ENCODE measurements at places on chromosomes 2 and 18.

GRCh38 chr18:26406324-26406723 is 142.0 kb downstream of the KCTD1 start:
- no peak overlapping the region for H3K4me3 ChIP-seq
- H3K27me3 ChIP-seq = no peaks in the 10 kb centered on the region
- no peaks in the 10 kb centered on the region for H3K36me3 ChIP-seq

DNA sequence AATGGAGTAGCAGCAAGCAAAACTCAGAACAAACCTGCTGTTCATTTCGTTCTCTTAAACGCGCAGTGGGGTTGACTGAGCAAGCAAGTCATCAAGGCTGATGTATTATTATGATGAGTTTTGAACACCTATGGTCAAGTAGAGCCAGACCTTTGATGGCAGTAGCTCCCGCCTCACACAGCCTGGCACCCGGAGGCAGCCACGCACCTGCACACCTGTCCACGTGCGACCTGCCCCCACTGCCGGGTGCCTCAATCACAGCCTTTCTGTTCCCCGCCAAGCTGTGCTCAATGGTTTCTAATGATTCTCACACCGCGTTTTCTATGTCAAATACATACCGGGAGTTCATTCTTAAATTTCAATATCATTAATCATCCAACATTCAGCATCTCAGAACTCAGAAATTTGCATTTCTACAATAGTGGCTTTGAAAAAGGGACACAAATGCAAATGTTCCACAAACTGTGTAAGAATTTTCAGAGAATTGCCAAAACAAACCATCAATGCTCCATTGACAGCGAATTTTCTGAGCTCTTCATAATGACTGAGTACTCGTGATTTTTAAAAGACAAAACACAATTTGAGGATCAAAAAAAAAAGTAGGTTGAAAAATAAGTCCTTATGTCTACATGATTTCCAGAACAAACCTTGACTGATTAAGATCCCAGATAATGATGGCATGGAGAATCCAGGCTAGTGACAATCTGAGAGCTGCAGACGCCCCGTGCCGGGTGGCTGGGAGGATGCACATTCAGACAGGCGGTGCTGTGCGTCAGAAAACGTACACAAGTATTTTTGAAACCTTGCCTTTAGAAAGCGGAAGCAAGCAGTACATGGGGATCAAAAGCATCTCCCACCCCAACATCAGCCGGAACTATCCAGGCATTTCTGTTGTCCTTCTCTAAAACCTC is 56.6 kb downstream of the HDAC4 start:
- DNase-seq = no peak
- no peak overlapping the region for H3K27ac ChIP-seq
- H3K36me3 ChIP-seq = no peaks in the 10 kb centered on the region
- no peak overlapping the region for H3K4me3 ChIP-seq
- no peaks in the 10 kb centered on the region for H3K27me3 ChIP-seq
- no peaks in the 10 kb centered on the region for H3K4me1 ChIP-seq

DNA sequence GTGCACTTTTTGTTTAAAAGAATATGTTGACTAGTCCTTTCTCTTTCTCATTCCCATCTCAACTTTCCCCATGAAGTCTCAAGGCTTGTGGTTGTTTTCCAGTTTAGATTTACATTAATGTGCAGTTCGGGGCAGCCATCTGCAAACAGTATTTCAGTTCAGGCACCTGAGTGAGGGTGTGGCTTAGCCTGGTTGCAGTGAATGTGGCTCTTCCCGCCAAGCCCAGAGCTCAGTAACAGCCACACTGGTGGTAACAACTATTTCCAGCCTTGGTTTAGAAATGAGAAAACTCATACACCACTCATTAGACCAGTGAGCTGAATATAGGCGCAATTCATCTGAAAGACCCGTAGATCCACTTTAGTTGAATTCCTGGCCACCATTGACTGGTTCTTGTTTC is 394.3 kb downstream of the CMPK2 start:
- no peak overlapping the region for H3K4me3 ChIP-seq
- H3K36me3 ChIP-seq = no peaks in the 10 kb centered on the region
- DNase-seq = no peak

- H3K36me3 ChIP-seq = no peaks in the 10 kb centered on the region
- no peaks in the 10 kb centered on the region for H3K27me3 ChIP-seq
- H3K4me1 ChIP-seq = no peaks in the 10 kb centered on the region
- DNase-seq = no peak
Observed at GRCh38 chr2:14417551-14417950, 215.0 kb upstream of the LRATD1 start.

- H3K4me1 ChIP-seq = peaks cover 2% of the 10 kb centered on the region
- H3K27ac ChIP-seq = no peak overlapping the region
- H3K27me3 ChIP-seq = no peaks in the 10 kb centered on the region
Observed at GRCh38 chr2:105443617-105444598, 45.1 kb upstream of the FHL2 start.

DNA sequence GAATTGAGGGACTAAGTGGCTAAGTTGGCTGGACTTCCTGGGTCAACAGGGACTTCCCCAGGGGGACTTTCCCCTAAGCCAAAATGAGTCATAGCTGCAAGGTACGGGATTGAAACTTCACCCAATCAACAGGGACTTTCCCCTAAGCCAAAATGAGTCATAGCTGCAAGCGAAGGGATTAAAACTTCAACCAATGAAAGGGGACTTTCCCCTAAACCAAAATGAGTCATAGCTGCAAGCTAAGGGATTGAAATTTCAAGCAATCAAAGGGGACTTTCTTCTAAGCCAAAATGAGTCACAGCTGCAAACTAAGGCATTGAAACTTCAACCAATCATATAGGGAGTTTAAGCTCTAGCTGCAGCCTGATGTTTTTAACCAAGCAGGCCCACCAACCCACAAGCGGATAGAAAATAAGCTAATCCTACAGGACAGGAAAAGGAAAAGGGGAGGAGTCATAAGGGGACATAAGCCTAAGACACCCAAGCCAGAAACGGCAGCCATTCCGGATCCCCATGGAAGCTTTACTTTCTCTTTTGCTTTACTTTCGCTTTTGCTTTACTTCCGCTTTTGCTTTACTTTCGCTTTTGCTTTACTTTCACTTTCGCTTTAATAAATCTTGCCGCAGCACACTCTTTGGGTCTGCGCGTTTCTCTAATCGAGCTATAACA is 1375.4 kb upstream of the CELF4 start:
- no peak for DNase-seq
- H3K4me3 ChIP-seq = peak overlapping the region; percentile 12
- H3K27ac ChIP-seq = no peak overlapping the region
- H3K27me3 ChIP-seq = no peaks in the 10 kb centered on the region

DNA sequence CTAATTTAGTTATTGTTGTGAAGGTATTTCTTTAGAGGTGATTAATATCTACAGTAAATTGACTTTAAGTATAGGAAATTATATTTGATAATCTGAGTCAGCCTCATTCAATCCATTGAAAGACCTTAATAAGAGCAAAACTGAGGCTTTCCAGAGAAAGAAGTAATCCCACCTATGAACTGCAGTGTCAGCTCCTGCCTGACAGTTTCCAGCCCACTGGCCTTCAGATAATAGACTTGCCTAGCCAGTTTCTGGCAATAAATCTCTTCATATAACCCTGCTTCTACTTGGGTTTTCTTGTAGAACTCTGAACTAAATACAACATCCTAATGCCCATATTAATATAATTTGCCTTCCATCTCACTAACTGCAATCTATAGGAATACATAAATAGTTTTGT is 437.9 kb upstream of the UBE2E3 start:
- no peak for DNase-seq
- H3K36me3 ChIP-seq = no peaks in the 10 kb centered on the region
- H3K27ac ChIP-seq = no peak overlapping the region
- no peaks in the 10 kb centered on the region for H3K27me3 ChIP-seq
- H3K4me1 ChIP-seq = no peaks in the 10 kb centered on the region

GRCh38 chr2:109171444-109172334 is 42.7 kb downstream of the SH3RF3 start:
- DNase-seq = no peak
- H3K27me3 ChIP-seq = no peaks in the 10 kb centered on the region

DNA sequence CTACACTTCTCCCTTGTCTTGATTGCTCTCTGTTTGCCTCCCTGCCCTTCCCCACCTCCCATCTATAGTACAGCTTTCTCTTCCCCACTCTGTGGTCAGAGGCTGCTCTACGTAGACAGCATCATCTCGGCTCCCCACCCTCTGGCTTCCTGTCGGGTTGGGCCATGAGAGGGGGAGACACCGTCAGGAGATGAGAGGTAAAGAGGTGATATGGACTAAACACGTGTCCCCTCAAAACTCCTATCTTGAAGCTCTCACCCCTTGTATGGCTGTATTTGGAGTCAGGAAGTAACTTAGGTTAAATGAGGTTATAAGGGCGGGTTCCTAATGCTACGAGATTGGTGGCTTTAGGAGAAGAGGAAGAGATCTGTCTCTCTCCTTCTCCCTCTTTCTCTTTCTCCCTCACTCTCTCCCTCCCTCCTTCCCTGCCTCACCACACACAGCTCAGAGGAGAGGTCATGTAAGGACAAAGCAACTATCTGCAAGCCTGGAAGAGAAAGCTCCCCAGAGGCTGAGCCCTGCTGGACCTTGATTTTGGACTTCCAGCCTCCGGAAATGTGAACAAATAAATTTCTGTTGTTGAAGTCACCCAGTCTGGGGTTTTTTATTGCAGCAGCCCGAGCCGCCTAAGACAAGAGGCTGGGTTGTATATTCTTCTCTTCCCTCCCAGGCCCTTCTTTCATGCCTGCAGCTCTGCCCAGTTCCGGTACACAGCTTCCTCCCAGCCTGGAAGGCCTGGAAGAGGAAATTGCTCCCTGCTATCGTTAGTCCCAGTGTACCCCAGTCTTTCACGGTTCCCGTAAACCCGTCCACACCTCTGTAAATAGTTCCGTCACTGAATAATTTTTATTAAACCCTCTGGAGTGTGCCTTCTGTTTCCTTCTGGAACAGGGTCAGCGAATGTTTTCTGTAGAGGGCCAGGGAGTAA is 138.0 kb downstream of the AKAIN1 start:
- no peak overlapping the region for H3K4me3 ChIP-seq
- H3K27ac ChIP-seq = no peak overlapping the region
- no peaks in the 10 kb centered on the region for H3K36me3 ChIP-seq
- no peaks in the 10 kb centered on the region for H3K27me3 ChIP-seq
- DNase-seq = no peak

GRCh38 chr2:60439219-60439974 is 114.1 kb downstream of the BCL11A start:
- peaks cover 6% of the 10 kb centered on the region for H3K4me1 ChIP-seq
- no peaks in the 10 kb centered on the region for H3K27me3 ChIP-seq
- H3K27ac ChIP-seq = peak overlapping the region; percentile 82
- peak; percentile 82 for DNase-seq

GRCh38 chr2:215746887-215747615 is 266.3 kb downstream of the MREG start:
- no peak overlapping the region for H3K4me3 ChIP-seq
- H3K27ac ChIP-seq = no peak overlapping the region
- H3K36me3 ChIP-seq = no peaks in the 10 kb centered on the region
- no peaks in the 10 kb centered on the region for H3K27me3 ChIP-seq
- no peak for DNase-seq

GRCh38 chr18:8416212-8417019 is 192.8 kb upstream of the RAB12 start:
- DNase-seq = no peak
- H3K27me3 ChIP-seq = no peaks in the 10 kb centered on the region
- no peak overlapping the region for H3K27ac ChIP-seq
- H3K36me3 ChIP-seq = no peaks in the 10 kb centered on the region
- no peak overlapping the region for H3K4me3 ChIP-seq

DNA sequence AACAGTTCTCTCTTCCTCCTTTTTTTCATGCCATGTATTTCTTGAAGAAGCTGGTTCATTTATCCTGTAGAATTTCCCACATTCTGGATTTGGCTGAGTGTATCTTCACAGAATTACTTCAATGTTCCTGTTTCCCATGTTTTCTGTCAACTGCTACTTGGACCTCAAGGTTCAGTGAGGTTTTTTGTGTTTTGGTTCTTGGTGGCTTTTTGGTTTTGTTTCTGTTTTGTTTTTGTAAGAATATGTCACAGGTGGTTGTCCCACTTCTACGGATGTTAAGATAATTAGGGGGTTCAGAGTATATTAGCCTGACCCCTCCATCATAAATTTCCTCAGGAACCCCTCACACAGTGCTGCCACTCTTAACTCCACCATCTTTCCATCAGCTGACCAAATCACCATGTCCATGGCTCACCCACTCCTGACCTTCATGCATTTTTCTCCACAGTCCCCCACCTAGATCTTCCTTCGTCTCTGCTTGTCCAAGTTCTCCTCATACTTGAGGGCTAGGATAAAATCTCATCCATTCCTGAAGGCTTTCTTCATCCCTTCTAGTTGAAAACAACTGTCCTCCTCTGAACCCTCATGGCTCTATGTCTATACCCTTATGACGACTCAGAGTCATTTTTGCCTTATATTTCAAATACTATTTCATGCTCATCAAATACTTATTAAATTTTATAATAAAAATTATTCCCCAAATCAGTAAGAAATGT is 40.4 kb downstream of the PLEKHM3 start:
- no peak overlapping the region for H3K4me3 ChIP-seq
- DNase-seq = no peak
- no peak overlapping the region for H3K27ac ChIP-seq
- no peaks in the 10 kb centered on the region for H3K4me1 ChIP-seq
- no peaks in the 10 kb centered on the region for H3K27me3 ChIP-seq

DNA sequence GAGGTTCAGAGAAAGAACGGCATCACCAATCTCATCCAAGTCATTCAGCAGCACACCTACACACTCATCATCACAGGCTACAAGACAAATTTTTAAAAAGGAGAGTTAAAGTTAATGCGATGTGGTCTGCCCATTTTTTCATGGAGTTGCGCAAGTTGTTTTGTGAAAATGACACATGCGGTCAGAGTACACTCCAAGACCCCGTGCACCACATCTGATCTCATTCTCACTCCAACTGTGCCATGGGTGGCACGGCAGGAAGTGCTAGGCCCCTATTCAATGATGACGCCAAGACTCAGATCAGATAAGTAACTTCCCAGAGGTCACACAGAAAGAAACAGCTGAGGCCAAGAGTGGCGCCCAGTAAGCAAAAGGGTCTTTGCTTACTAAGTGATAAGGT is 119.8 kb downstream of the LAMA1 start:
- H3K36me3 ChIP-seq = no peaks in the 10 kb centered on the region
- H3K27me3 ChIP-seq = no peaks in the 10 kb centered on the region
- no peak for DNase-seq
- H3K4me3 ChIP-seq = no peak overlapping the region
